ENCODE measurements at places on chromosomes 7 and 10.

DNA sequence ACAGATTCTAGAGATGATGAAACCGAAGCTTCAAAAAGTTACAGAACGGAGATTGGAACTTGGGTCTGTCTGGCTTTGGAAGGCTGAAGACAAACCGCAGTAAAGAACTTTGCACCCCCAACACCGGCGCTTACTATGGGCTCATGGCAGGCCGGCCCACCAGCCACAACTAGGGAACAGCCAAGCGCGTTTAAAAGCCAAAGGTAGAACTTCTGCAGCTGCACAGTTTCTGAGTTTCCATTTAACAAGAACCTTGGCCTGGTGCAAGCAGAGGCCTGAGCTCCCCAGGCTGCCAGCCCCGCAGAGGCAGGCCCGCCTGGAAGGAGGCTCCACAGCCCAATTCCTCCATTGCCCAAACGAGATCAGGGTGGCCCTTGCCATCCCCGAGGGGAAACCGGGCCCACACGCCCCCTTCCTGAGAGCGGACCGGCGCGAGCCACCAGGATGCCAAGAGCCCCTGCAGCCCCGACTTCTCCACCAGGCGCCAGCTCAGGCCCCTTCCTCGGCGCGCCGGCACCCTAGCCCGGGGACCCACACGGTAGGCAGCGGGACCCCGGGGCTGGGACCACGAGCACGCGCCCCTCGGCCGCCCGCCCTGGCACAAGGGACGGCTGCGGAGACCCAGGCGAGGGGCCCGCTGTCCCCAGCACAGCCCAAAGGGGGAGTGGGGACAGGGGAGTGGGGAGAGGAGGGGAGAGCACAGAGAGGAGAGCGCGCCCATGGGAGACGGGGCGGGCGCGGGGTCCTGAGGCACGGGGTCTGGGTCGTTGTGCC, 566 bp downstream of the MAD1L1 start:
- peak; percentile 23 for DNase-seq

DNA sequence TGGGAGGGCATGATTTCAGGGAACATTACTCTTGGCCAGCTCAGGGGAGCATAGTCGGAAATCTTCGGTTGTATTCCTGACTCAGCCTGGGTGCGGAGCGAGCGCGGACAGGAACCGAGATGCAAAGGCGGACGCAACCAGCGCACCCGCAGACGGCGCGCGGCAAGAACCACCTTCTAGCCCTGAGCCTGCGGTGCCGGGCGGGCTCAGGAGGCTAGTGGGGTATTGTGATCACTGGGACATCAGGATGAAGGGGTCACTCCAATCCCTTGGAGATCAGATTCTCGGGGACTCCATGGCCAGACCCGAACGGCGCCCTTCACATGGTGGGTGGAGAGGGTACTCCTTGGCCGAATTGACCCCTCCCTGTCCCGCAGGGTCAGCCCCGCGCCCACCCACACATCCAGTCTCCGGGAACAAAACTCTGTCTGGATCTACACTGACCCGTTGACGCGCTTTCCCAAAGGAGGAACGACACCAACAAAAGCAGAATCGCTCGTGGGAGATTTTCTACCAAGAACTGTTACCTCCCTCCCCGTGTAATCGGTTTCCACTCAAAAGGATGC, 730.5 kb downstream of the ZWINT start:
- DNase-seq: no peak

GRCh38 chr7:47301657-47302295, 280.1 kb downstream of the TNS3 start:
- no peak for DNase-seq

DNA sequence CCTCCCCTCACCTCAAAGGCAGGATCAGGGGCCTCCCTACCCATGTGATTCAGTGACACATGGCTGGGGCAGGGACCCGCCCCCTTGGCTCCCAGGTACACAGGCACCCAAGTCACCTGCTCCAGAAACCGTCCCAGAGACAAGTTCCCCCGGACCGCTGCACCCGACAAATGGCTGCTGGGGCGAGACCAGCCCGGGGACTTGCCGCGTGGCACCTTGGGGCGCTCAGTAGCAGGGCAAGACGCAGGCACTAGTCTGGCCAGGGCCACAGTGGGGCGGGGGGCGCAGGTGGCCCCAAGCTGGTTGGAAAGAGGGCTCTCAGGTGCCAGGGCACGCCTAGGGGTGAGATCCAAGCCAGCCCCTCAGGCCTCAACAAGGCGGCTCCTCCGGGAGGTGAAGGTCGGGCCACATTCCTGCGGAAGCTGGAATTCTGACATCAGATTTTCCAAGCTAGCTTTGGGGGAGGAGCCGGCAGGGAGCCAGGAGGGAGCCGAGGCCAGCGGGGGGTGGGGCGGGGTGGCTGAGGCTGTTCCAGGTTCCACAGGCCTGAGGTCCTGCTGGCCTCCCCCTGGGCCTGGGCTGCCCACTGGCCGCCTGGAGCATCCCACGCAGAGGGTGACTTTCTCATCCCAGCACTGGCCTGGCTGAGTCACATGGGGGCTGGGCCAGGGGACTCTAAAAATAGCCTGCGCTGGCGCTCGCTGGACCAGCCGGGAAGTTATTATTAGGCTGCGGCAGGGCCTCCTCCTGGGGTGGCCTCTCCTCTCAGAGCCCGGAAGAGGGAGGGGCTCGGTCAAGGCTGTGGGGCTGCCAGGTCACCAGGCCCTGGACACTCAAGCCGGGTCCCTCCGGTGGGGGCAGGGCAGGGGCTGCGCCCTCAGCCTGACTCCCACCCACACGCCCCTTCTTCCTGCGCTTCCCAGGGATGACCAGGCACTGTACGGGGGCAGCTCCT, 20.5 kb upstream of the INPP5A start:
- peak; percentile 71 for DNase-seq

DNA sequence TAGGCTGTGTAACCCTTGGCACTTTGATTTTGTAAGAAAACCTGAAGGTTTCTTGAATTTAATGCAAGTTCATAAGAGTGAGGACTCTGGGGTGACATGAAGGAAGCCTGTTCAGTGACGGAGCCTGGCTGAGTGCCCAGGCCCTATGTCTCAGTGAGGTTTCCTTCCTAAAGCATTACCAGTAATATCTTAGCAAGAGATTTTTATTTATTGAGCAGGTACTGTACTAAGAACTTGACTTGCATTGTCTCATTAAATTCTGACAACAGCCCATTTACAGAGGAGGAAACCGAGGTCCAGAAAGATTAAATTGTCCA, 197.2 kb downstream of the HECW1 start:
- no peak for DNase-seq

DNA sequence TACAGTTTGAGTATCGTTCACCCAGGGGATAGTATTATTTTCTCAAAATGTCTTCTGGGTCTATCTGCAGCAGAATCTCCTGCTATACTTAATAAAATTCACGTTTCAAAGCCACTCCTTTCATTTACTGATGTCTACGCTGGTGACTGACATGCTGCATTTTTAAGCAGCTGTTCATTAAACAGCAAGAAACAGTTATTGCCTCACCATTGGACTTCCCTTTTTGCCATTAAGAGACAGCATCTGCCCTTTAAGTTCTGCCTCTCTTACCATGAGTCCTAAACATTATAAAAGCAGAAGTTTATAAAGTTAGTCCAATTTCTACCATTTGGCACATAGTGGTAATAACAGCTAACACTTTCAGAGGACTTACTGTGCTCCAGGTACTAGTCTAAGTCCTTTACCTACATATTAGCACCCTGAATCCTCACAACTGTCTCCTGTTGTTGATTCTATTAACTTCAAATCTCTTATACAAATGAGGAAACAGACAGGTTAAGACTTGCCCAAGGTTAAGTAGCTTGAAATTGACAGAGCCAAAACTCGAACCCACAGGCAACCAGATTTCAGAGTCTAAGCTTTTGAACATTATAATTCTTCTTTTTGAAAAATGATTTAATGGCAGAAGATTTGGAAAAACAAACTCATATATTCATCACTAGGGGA, 169.5 kb downstream of the SNX13 start:
- peak; percentile 95 for DNase-seq

GRCh38 chr7:155170331-155170730, 100.2 kb downstream of the HTR5A start:
- no peak for DNase-seq

GRCh38 chr10:121813211-121813815, 114.5 kb downstream of the ATE1 start:
- DNase-seq: no peak

DNA sequence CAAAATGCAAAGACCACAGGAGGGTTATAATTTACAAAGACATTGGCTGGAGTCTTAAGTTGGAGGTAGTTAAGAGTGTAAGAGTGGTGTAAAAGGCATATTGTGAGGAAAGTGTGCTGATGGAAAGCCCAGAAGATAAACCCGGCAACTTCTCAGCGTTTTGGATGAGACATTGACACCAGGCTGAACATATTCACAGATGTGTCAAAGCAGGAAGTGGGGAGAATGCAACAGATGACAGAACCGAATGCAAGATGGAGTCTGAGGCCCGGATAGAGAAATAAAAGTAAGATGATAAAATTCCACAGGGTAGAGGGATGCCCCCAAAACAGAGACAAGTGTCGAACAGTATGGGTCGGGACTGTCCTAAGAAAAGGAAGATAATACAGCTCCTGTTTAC, 230.4 kb upstream of the TMEM72 start:
- no peak for DNase-seq

GRCh38 chr7:41067576-41067975, 635.3 kb downstream of the INHBA start:
- no peak for DNase-seq

DNA sequence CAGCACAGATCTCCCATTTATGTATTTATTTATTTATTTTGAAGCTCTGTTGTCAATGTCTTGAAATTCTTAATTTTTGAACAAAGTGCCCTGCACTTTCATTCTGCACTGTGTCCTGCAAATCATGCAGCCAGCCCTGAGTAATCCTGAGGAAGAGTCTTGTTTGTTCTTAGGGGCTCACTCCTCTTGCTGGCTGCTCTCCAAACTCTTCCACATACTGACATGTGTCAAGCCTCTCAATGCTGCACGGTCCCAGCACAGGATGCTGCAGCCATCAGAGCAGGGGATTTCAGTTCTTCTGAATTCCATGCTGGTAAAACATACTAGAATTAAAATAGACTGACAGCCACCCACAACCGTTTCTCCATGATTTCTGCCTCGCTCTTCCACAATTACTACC, 207.2 kb downstream of the PARD3 start:
- no peak for DNase-seq

DNA sequence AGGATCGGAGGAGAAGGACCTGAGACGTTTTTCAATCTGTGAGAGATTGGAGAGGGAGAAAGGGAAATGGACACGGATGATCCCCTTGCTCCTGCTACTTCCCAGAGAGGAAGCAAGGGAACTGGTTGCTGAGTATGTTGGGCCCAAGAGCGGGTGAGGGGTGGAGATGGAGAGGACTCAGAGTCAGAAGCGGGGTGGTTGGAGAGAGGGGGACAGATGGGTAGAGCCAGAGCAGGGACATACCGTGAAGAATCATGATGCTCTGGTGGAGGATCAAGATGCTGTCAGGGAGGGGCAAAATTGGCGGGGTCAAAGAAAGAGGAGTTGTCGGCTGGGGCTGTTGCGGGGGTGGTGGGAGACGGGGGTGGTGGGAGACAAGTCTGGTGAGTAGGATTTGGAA, 2.4 kb upstream of the CHST3 start:
- no peak for DNase-seq

- DNase-seq: no peak
These were observed 21.4 kb upstream of the ASZ1 start for GRCh38 chr7:117448655-117449054.

DNA sequence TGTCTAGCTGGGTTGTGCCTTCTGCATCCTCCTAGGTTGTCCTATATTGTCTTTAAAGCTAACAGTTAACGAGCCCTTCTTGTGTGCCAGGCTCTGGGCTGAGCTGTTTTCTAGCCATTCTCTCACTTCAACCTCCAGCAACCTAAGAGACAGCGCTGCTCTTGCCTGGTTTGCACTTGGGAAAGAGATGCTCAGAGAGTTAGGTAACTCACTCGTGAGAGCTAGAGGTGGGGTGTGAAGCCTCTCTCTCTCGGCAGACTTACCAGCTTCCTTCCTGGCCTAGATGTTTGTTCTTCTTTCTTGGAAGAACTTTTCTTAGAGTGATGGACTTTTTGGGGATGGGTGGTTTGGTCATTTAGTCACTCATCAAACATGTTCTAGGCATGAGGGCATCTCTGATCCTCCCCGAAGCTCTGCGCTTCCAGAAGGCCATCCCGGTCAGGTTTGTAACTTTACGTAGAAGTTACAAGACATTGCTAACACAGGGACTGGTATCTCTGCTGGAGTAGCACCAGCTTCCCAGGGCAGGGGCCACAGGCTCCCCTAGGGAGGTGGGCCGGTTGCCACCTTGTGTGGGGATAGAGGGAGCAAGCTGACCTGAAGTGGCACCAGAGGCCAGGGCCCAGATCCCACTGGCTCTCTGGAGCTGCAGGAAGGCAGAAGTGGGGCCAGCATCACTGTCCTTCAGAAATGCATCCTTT, 14.3 kb downstream of the TSPAN15 start:
- peak; percentile 52 for DNase-seq

GRCh38 chr10:119301397-119301796, 94.0 kb downstream of the GRK5 start:
- peak; percentile 17 for DNase-seq

DNA sequence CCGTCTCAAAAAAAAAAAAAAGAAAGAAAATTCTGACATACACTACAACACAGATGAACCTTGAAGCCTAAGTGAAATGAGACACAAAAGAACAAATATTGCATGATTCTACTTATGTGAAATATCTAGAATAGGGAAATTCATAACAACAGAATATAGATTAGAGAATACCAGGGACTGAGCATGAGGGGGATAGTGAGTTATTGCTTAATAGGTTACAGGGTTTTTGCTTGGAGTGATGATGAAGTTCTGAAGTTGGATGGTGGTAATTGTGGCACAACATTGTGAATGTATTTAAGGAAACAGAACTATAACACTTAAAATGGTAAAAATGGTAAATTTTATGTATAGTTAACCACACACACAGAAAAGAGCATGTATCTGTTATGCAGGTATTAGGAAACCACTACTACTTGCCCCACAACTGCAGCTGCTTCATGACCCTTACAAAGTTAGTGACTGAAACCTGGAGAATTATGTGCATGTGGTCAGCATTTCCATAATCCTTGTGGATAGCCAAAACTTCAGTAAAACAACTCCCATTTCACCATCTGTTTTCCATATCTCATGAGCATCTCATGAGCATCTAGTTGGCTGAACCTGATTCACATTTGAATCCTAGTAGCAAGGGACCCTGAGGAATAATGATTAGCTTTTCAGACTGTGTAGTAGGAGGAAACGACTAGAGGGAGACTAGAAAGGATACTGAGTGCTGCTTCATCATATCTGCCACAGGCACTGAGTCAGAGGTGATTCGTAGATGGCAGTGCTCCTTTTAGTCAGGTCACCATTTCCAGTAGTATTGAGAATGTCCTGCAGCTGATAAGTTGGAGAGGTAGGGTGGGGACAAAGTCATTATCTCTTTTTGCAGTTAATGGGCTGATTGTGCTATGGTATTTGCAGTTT, 26.3 kb downstream of the SAMD8 start:
- no peak for DNase-seq

- DNase-seq: no peak
These were observed 6.5 kb downstream of the RBP4 start for GRCh38 chr10:93594518-93594917.
